ENCODE measurements at places on chromosomes 16 and 17. TPM values are rescaled to one million over a fixed set of nuclear protein-coding genes. Genes with fewer than 3 reads are reported as not detected.

The ADAD2 gene
- not detected for total RNA-seq

The GALR2 gene
- not detected for total RNA-seq

The FOXL1 gene
- 4.9 TPM for total RNA-seq

The FOXF1 gene
- total RNA-seq = not detected

The PRCD gene
- total RNA-seq = not detected

The TBC1D3D gene
- total RNA-seq = 1.1 TPM

The KRTAP9-8 gene
- total RNA-seq = not detected

The HNF1B gene
- total RNA-seq = not detected

DNA sequence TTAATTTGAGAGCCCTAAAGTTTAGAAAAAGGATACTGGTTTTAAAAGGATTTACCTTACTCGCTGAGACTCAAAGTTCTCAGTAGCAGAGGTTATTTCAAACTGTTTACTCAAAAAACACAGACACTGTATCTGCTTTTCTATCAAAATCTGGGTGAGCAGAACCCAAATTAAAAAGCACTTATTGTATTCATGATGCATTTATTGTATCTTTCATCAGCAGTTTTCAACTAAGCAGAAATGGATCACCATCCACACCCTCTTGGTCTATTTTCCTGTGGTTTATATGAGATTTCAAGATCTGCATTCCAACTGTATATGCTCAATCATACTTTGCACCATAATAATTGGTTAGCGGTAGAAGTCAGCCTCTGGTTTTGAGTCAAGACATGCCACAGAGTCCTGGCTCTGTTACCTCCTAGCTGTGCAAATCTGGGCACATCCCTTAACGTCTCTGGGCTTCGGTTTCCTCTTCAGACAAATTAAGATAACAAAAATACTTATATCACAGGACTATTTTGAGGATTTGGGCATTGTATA lies 109.5 kb downstream of the ASIC2 start:
- DNase-seq = no peak

DNA sequence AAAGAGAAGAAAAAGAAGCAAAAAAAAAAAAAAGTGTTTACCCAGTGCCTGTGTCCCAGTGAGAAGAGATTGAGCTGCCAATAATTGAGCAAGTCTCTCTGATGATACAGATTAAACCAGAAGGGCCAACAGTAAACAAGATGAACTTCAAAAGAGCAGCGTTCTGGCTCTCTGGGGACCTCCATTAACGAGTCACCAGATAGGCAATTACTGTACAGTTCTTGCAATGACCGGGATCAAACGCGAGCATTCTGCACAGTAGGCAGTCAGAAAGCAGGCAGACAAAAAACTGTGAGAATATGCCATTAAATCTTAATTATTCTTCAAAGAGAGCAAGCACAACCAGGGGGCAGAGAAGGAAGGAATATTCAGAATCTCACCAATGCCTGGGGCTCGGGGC lies 626.1 kb downstream of the TMEM114 start:
- DNase-seq = no peak

GRCh38 chr17:69428252-69428980 lies 13.9 kb downstream of the MAP2K6 start:
- DNase-seq = no peak

GRCh38 chr16:28108590-28109247 lies 45.2 kb upstream of the GSG1L start:
- DNase-seq = no peak

- DNase-seq = no peak
Measured at GRCh38 chr16:28258567-28258966, 33.8 kb upstream of the SBK1 start.

DNA sequence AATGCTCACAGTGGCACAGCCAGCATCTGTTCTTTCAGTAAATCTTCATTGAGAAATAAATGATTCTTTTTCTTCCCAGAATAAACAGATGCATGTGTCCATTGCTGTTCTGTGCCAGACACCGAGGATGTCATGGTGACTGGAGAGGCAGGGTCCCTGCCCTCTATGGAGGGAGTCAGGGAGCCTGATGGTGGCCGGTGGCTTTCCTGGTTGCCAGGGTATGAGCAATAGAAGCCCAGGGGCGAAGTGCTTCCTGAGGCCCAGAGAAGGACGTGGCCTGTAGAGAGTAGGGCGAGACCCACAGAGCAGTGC lies 29.9 kb upstream of the NUDT16L1 start:
- no peak for DNase-seq

GRCh38 chr16:85286951-85287814 lies 174.9 kb upstream of the CIBAR2 start:
- DNase-seq = peak; percentile 23

DNA sequence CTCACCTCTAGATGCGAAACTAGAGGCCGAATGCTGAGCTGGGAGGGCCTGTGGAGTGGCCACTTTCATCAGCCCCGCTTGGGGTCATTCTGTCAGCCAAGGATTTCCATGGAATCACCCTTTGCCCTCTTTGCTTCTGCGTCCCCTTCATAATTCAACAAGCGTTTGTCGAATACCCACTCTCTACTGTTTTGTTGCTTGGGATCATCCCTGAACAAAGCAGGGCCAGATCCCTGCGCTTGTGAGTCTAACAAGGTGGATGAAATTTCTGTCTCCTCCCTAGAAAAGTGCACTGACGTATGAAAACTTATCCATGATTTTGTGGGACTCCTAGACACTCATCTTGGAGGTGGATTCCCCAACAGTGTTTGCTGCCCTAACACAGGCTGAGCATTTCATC lies 3.3 kb upstream of the SLC12A3 start:
- DNase-seq = no peak

GRCh38 chr16:75203667-75204409 lies 3.1 kb downstream of the CTRB2 start:
- no peak for DNase-seq

GRCh38 chr17:38735161-38735997 lies 5.2 kb downstream of the CISD3 start:
- peak; percentile 43 for DNase-seq

DNA sequence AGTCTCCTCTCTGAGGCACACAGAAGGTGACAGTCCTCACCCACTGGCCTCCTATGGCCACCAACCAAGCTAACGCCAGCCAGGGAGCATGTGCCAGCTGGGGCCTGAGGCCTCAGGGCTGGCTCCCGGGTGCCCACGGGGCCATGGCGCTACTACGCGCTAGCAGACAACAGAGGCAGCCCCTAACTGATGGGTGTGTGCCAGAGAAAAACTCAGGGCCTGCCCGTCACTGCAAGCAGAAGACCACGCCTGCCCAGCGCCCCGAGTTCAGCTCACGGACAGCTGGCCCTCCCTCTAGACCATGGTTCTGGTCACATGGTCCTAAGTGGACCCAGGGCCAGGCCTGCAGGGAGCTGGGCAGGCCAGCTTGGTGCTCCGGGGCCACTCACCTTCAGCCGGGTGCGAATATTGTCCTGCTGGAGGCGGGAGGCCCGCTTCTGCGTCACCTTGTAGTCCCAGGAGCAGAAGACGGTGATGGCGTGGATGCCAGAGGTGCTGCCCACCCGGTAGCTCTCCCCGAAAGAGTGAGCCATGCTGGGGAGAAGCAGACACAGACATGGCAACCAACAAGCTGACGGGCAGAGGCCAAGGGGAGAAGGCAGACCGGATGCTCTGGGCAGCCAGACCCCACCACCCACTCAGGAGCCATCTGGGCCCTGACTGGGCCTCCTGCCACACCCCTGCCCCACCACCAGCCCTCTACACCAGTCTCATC lies 6.2 kb downstream of the TMC6 start:
- no peak for DNase-seq

GRCh38 chr17:50986989-50987660 lies 121.0 kb upstream of the TOB1 start:
- peak; percentile 18 for DNase-seq

All from MCF 10A (cell line).